ENCODE measurements at places on chromosomes 5 and 9.

GRCh38 chr9:129184596-129185122 lies 6.6 kb upstream of the IER5L start:
- no peak for DNase-seq

GRCh38 chr9:3742586-3742985 lies 216.8 kb upstream of the RFX3 start:
- no peak for DNase-seq

DNA sequence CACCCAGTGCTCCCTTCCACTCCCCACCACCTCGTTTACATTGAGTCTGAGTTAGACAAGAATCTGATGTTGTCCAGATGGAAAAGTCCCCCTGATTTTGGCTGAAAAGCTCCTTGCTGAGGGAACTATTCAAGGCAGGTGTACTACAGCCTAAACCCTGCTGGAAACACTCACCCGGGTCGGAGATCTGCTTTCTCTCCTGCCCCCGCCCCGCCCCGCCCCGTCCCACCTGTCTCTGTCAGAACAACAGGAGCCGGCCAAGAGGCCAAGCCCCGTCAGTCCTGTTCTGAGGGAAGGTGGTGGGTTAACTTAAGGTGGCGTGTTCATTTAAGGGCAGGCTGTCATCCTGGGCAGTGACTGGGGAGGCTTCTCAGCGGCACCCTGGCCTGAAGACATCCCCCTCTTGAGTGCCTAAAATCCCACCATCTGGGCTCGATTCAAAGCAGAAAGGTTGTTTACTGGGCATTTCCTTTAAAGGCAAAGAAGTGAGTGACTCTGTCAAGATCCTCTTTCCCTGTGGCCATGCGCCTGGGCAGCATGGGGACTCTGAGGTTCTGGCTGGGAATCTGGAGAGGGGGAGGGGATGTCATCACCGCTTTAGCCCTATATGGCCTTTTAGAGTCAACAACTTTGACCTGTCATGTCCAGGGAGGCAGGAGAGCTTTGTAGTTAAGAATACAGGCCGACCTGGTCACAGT lies 71.1 kb upstream of the NEURL1B start:
- DNase-seq: no peak

DNA sequence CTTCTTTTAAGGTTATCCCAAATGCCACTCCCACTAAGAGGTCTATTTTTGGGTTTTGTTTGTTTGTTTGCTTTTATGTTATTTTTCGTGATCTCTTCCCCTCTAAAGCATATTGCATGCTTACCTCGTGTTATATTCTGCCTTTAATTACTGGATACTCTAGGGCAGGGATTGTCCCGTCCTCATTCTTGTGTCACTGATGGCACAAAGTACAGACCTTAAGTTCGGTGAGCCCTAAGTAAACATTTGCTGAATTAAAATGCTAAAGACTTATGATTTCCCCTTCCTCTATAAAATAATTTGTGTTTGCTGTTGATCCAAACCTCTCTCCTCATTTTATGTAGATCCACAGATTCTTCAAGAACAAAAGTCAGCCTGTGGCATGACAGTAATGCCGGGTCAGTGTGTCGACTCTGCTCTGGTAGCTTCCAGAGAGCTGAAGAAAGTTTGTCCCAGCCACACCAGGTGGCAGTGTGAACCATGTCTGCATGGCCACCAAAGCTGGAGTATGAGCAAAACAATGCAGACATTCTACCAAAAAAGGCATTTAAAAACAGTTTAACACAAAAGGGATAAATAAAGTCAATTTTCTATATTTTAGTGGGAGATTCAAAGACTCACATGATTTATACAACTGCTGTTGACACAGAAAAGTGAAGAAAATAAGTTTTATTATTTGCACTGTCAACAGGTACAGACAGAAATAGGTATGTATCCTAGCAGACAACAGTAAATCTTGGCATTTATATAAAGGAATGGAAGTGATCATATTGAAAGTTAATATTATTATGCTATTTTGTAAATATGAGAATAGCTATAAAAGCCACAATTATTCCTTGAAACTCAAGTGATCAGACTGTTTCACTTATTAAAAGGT lies 17.9 kb upstream of the POC5 start:
- DNase-seq: no peak

GRCh38 chr9:127219520-127219919 lies 45.1 kb upstream of the GARNL3 start:
- DNase-seq: no peak

DNA sequence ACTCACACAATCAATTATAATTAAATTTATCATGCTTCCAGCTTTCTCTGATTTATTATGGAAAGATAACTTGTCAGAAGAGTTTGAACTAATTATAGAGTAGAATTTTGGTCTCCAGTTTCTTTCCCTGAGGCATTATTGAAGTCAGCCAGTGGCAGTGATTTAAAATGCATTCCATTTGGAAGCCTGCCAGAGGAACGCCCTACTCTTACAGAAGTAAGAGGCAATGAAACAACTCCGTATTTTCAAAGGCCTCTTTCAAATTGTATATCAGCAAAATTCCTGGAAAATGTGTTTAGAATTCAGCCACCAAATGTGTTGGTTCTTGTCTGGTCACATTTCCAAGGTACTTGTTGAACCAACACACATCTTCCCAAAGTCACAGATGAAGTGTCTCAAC lies 640.9 kb downstream of the SEMA5A start:
- DNase-seq: no peak

DNA sequence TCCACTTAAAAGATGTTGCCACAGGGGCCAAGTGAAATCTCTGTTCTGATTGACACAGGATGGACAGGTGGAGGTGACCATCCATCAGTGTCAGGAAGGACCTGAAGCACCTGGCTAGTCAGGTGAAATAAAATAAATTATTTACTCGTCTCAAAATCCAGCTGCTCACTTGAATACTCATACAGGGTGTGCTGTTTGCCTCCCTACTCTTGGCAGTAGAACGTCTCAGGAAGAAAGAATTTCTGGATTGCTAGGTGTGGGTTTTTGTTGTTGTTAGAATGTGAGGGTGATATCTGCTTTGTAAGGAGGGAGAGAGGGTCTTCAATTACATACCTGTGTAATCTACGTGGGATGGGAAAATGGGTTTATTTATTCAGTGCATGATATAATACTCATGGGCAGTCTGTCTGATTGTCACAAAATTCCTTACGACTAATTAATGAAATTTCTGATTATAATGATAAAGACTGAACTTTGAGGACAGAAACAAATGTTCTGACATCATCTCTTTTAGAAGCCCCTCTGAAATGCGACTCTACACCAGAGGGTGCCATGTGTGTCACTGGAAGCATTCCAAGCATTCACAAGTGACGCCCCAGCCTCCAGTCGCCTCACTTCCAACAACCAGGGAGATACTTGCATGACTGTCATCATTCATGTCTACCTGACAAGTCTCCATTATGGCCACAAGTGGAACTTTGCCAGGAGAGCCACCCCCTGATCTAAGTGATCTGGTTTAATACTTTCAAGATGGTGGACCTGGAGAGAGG lies 218.4 kb downstream of the GAPVD1 start:
- no peak for DNase-seq

DNA sequence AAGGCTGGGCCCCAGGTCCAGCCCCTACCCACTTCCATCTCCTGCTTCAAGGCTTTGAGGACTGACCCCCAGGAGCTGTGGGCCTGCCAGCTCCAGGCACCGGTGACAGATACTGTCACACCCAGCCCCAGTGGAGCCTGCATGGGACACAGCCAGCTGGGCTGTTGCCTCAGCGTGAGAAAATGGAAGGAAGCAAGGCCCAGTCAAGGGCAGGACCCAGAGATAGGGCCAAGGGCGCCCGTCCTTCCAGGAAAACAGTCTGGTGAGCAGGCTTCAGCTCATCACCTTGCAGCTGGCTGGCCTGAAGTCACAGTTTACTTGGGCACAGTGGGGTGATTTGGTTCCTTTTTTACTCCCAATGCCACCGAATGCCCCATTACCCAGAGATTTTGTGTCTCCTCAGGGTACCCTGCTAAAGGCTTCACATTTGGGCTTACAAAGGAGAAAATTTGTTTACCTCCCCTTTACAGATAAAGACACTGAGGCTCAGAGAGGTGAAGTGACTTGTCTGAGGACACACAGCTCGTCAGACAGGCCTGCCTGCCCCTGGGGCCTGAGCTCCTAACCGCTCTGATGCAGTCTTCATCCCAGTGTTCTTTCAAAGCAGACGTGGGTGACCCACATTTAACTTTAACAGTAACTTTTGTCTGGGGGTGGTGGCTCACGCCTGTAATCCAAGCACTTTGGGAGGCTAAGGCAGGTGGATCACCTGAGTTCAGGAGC lies 21.5 kb upstream of the WDR38 start:
- DNase-seq: no peak

DNA sequence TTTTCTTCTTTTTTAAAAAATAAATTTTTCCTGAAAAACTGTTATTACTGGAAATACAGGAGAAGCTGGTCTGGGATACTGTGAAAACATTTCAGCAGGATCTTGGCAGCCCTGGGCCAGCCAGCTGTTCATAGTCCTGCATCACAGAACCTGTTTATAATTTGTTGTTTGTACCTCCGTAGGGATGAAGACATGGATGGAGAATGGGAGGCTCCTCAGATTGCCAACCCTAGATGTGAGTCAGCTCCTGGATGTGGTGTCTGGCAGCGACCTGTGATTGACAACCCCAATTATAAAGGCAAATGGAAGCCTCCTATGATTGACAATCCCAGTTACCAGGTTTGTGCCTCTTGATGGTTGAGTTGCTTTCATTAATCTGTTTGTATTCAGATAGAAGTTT lies 12.4 kb upstream of the MAML1 start:
- no peak for DNase-seq

DNA sequence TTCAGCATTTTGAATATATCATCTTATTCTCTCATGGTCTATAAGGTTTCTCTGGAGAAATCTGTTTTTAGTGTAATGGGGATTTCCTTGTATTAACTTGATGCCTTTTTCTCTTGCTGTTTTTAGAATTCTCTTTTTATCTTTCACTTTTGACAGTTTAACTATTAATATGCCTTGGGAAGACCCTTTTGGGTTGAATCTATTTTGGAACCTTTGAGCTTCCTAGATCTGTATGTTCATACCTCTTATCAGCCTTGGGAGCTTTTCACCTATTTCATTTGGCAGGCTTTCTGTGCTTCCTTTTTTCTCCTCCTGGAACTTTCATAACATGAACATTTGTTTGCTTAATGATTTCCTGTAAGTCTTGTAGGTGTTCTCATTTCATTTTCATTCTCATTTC lies 22.2 kb downstream of the RCL1 start:
- DNase-seq: no peak

Measured in stimulated activated CD8-positive, alpha-beta memory T cell treated with anti-CD3 and anti-CD28 coated beads, Interleukin-4, amount 100 ng/mL, for 24 hours (primary cell).